ENCODE measurements at places on chromosomes 6 and 20.

- no peak for DNase-seq
These were observed 28.5 kb upstream of the CITED2 start for GRCh38 chr6:139402876-139403386.

DNA sequence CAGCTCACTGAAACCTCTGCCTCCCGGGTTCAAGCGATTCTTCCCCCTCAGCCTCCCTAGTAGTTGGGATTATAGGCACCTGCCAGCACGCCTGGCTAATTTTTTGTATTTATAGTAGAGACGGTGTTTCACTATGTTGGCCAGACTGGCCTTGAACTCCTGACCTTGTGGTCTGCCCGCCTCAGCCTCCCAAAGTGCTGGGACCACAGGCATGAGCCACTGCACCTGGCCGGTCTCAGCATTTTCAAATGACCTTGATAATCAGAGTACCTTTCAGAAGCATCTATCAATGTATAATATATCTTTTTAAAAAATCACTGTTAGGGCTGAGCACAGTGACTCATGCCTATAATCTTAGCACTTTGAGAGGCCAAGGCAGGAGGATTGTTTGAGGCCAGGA lies 143.0 kb downstream of the DOK5 start:
- DNase-seq = no peak

GRCh38 chr6:119075200-119075981 lies 3.1 kb downstream of the FAM184A start:
- DNase-seq = no peak

DNA sequence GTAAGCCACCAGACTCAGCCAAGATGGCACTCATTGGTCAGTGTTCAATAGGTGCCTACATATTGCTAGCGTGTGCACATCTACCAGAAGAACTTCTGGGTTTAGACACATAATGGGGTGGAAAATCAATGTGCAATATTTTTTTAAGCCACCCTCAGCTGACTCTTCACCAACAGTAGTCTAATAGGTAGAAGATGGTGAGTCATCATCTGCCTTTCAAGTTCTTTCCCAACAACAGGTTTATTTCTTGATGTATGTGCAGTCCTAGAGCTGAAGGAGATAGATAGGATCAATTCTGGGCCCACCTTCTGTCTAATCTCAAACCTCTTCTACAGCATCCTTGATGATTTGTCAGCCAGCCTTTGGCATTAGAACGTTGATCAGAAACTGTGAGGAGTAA lies 41.3 kb downstream of the IRAK1BP1 start:
- DNase-seq = no peak

GRCh38 chr6:105178110-105178509 lies 1.7 kb downstream of the POPDC3 start:
- DNase-seq = no peak

DNA sequence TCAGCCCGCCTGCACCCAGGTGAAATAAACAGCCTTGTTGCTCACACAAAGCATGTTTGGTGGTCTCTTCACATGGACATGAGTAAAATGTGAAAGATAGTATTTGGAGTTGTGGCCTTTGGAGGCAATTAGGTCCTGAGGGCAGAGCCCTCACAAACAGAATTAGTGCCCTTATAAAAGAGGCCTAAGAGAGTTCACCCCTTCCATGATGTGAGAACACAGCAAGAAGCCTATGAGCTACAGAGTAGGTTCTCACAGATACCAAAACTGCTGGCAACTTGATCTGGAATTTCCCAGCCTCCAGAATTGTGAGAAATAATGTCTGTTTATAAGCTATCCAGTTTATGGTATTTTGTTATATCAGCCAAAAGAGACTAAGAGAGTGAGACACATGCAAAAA lies 74.5 kb downstream of the TRDN start:
- DNase-seq = no peak

DNA sequence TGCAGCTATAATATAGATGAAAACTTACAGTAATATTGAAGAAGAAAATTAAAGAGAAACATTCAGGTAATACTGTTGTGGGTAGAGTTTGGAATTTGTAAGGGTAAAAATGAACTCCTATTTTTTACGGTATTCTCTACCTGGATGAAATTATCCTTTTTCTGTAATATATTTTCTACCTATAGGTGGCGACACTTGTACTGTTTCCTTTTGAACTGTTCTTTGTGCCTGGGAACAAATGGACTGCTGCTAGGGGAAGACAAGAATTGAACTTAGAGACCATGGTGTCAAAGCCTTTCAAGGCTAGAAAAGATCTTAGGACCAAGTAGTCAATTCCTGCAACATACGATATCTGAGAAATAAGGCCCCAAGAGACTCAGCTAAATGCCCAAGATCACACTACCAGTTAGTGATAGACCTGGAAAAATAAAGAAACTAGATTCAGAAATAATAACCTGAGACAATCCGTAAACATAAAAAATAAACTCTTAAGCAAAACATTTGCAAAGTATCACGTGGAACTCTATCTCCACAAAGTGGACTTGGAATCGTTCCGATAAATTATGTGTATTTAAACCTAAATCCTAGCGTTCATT lies 383.8 kb downstream of the TFAP2A start:
- DNase-seq = no peak

DNA sequence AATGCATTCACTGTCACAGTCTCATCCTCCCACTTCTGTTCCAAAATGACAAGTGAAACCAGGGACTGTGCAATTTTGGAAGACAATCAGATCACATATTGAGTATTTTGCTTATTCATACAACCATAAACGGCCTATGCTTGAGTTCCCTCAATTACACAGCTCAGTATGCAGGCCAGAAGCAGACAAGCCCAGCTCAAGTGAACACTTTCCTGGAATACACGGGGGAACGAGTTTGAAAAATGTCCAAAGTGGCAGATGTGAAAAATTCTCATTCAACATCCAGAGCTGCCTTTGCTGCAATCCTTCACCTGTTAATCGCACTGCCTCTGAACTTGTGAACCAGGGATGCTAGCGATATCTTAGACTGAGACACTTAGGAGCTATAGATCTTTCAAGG lies 190.2 kb downstream of the COL9A1 start:
- DNase-seq = no peak

- no peak for DNase-seq
These were observed 23.4 kb downstream of the FAM217A start for GRCh38 chr6:4055420-4056041.

DNA sequence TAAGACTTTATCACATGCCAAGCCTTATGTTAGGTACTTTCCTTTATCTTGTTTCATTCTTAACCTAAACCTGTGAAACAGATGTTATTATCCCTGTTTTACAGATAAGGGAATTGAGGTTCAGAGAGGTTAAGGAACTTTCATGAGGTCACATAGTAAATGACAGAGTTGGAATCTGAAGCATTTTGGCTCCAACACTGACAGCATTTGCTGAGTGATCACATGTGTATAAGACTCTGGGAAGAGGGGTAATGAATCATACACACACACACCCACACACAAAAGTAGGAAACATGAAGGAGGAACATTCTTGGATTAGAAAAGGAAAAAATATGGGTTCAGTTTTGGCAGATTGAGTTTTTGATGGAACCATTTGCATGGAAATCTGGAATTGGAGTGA lies 212.5 kb downstream of the GJA1 start:
- DNase-seq = no peak

DNA sequence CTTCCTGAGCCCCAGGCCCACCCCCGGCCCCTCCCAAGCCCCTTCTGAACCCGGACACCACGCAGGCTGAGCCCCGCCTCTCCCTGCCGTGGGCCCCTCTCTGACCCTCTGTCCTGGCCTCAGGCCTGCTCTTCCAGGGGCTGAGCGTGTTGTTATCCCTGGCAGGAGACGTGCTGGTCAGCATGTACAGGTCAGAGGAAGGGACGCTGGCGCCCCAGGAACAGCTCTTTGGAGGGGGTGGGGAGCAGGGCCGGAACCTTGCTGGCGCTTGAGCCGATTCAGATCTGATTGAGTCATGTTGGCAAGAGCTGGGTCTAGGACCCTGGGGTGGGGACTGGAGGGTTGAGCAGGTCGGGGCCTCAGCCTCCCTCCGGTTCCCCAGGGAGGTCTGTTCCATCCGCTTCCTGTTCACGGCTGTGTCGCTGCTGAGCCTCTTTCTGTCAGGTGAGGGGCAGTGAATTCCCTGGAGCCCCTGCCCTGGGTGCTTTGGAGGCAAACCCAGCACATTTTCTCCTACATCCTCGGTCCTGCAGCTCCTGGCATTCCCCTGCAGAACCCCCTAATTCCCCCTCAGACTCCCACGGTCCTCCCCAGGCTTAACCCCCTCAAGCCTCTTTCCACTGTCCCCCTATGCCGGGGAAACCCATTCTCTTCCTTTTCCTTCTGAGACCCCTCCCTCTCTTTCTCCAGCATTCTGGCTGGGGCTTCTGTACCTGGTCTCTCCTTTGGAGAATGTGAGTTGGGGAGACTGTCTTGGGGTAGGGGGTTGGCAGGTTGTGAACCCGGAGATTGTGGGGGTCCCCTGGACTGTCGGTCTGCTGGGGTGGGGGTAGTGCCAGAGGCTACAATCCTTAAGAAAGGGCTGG lies 2.0 kb downstream of the SPAG4 start:
- no peak for DNase-seq

DNA sequence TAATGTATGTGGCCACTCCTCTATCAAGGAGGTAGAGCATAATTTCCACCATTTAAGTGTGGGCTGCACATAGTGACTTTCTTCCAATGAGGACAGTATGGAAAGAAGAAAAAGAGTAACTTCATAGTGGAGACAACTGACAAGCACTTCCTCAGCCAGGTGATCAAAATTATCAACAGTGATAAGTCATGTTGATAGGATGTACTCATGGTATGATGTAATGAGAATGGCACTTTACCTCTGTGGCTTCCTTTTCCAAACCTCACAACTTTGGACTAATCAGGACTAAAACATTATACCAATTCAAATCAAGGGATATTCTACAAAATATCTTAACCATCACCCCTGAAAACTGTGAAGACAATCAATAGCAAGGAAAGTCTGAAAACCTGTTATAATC lies 302.3 kb upstream of the CITED2 start:
- no peak for DNase-seq

GRCh38 chr6:150835620-150836019 lies 29.9 kb upstream of the MTHFD1L start:
- no peak for DNase-seq

DNA sequence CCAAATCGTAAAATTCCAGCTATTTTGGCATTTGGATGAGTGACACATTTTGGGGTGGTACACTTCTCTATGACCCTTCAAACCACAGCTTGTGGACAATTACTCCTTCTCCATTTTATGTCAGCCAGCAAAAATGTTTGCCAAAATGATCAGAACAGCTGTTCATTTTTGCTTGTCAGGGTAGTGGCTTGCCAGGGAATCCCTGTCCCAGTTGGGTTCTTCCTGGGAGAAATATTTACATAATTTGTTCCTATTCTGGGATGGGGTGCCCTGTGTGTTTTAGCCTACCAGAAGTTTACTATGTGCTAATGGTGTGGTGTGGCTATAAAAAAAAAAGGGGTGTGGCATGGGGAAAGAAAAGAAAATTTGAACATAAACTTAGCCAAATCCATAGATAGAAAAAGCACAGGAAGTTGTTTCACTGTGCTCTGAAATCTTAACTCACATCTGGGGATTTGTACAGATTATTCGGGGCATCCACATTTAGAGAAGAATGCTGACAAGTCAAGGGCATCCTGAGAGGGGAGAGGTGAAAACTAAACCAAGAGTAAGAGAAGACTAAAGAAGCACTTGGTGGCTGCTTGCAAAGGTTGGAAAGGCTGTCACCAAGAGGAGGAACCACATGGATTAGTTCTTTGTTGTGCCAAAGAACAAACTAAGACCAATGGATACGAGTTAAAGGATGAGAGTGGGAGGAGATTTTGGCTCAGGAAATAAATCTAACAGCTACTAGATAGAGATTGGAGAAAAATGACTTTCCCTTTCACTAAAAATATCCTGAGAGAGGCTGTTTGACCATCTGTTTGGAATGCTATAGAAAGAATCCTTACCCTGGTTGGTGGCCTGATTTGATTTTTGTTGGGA lies 55.2 kb upstream of the RBM24 start:
- no peak for DNase-seq

DNA sequence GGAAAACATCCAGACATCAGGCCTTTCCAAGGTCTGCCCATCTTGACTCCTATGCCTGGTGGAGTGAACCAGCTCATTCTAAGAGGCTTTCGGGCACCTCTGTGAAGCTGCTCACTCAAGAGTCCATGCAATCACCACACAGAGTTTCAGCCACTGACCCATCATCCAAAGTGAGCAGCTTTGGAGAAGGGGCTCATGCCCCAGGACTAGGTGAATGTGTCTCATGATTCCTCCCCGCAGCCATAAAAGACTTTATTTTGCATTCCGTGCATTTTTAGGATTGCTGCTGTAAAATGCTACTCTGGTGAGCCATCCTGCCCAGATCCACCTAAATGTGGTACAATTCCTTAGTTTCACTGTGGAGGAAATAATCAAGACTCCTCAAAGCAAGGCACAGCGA lies 44.5 kb upstream of the EZR start:
- no peak for DNase-seq

DNA sequence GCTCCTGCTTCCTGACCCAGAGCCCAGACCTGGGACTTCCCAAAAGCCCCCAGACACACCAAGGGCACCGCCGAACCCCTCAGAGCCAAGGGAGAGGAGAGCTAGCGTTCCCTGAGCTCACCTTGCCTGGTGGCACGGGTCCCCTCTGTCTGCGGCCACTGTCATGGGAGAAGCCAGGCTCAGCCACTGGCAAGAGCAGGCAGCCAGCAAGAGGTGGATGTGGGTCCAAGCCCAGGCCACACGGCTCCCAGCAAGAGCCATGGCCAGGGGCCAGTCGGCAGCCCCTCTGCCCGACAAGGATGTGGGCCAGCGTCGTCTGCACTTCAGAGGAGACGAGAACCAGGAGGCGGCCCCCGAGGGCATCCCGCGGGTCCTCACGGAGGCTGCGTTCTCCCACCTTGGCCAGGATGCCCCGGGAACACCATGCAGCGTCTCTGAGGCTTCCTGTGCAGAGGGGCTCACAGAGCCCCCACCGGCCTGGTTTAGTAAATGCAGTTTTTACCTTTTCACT lies 2.2 kb upstream of the PPDPF start:
- DNase-seq = no peak

- no peak for DNase-seq
These were observed 197.1 kb downstream of the CDH4 start for GRCh38 chr20:61449057-61449609.

DNA sequence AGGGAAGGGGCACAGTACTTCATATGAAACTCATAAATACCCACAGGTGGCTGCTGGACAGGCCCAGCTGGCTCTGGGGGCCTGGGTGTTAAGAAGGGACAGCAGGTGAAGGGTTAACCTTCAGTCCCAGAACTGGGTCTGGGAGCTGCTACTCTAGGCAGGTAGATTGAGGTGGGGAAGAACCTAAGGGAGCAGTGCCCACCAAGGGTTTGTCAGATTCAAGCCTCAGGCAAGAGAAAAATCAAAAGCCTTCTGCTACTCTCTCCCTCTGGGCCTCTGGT lies 5.6 kb downstream of the RPL10A start:
- DNase-seq = no peak

- DNase-seq = no peak
These were observed 2.3 kb downstream of the ARFRP1 start for GRCh38 chr20:63705232-63706026.

GRCh38 chr6:135810486-135810885 lies 41.0 kb upstream of the PDE7B start:
- DNase-seq = no peak

GRCh38 chr6:105452376-105452775 lies 49.5 kb upstream of the PREP start:
- DNase-seq = no peak

- no peak for DNase-seq
These were observed 61.2 kb downstream of the RGS17 start for GRCh38 chr6:153069897-153070296.

- no peak for DNase-seq
These were observed 13.7 kb upstream of the MRAP2 start for GRCh38 chr6:84019842-84020211.

GRCh38 chr6:144777249-144777648 lies 492.1 kb downstream of the UTRN start:
- no peak for DNase-seq

All from activated CD4-positive, alpha-beta T cell treated with anti-CD3 and anti-CD28 coated beads, Interleukin-2, amount 50 U/mL, for 24 hours (primary cell).